ENCODE measurements at places on chromosomes 4 and X.

DNA sequence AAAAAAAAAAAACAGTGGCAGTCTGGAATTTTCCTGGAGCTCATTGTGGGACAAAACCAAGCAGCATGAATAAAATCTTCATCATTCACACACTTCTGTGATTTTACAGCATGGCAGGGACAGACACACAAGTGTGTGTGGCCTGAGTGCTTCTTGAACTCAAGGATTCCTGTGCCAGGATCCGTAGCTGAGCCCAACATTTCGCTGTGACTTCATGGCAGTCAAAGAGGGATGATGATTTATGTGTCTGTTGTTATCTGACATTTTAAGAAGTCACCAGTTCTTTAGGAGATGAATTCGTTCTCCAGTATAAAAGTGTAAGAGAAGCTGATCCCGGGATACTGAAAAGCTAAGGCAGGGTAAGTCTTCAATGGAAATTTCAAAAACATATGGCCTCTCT lies 57.0 kb downstream of the ING2 start:
- no peak for DNase-seq

- no peak for DNase-seq
Measured at GRCh38 chr4:39888541-39888940, 89.2 kb downstream of the PDS5A start.

GRCh38 chr4:10690185-10690907 lies 5.8 kb upstream of the CLNK start:
- DNase-seq = no peak

- DNase-seq = no peak
Measured at GRCh38 chr4:169268951-169269760, 1.6 kb downstream of the SH3RF1 start.

DNA sequence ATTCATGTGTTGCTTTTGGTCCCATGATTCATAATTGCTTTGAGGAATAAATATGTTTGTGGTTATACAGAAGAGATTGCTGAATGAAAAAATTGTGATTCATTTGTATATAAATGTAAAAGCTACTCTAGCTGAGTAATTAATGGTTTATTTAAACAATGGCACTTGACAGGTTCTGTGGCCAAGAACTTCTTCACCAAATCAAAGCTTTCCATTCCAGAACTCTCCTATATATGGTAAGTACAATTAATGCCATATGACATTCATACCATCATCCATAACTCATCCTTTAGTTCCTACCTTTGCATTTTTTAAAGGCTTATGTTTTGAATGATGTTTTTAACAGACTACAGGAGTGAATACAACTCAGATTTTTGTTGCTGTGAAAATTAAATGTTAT lies 105.8 kb downstream of the REPS2 start:
- no peak for DNase-seq

DNA sequence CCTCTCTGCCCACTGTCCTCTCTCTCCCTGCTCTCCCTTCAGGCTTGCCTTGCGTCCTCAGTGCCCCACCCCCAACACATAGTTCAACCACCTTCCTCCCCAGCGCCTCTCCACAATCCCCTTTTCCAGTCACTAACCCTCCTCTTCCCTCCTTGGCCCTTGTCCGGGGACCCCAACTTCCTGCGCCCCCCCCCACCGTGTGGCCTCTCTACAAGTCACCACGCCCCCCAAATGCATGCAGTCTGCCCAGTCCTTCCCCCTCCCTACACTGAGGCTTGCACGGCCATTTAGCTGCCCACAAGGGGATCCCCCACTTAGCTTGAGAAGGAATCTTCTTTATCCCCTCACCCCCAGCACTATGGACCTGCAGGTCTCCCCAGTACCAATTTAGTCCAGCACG lies 569 bp downstream of the CXCR3 start:
- DNase-seq = no peak

DNA sequence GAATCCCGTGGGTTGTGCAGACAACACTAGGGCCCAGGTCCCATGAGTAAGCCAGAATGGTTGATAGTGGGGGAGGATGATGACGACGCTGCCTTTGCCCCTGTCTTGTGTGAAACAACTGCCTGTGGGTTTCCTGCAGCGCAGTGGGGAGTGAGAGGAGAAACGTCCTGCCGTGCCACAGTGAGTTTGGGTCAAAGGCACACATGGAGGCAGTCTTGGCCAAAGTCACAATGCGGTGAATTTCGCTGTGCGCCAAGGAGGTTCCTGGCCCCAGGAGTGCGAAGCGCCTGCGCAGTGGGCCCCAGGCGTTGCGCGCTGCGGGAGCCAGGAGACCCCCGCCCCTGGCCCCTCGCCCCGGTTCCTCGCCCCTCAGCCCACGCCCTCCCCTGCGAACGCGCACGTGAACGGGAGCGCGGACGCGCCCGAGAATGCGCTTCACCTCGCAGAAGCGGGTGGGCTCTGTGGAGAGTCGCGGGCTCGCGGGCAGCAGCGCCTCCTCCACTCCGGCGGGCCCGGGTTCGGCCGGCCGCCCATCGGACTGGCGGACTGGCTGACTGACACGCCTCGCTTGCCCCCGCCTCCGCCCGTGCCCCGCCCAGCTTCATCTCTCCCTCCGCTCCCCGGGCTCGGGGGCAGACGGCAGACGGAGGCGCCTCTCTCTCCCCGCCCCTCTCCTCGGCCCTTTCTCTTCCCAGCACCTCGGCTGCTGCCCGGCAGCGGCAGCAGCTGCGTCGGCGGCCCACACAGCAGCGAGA lies at the start of gene NUDT10:
NUDT10 (plus strand) TSS at position 635 of the 755 bp plus-strand sequence. CDS start 144 bp downstream, outside the sequence.
- DNase-seq = peak; percentile 18

DNA sequence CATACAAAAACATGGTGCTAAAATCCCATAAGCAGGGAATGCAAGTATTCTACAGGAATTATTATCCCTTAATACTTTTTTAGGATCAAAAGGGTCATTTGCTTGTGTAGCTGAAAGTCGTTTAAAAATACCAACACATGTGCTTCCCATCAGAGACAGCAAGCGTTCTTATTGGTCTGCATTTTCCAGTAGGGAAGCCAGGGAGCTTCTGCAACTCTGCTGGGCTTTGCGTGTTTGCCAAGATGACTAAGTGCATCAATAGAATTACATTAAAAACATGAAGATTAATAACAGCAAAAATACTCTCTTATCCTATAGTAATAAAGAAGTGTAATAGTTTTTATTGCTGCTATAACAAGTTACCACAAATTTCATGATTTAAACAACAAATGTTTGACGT lies 111.2 kb downstream of the QDPR start:
- no peak for DNase-seq

DNA sequence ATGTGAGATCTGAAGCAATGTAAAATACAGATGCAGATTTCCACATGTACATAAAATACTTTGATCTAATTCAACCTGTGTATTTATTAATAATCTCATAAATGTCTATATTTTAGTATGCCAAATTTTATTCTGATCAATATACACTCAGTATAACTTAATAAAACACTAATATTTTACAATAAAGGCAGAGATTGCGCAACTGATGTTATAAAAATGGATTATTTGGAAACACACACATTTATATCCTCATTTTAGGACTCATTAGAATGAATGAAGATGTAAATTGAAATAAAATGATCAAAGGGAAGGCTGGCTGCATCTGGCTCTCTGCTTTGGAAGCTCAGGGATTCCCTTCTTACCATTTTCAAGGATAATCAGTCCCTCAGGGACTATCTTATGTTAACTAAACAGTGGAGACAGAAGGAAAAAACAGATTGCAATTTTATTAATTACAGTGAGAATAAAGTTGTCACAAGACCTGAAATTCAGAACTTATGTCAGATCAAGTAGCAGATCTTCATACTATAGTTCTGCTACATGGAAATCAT lies 900.9 kb upstream of the EPHA5 start:
- DNase-seq = no peak

- no peak for DNase-seq
Measured at GRCh38 chrX:51802917-51803688, 59.9 kb downstream of the GSPT2 start.

DNA sequence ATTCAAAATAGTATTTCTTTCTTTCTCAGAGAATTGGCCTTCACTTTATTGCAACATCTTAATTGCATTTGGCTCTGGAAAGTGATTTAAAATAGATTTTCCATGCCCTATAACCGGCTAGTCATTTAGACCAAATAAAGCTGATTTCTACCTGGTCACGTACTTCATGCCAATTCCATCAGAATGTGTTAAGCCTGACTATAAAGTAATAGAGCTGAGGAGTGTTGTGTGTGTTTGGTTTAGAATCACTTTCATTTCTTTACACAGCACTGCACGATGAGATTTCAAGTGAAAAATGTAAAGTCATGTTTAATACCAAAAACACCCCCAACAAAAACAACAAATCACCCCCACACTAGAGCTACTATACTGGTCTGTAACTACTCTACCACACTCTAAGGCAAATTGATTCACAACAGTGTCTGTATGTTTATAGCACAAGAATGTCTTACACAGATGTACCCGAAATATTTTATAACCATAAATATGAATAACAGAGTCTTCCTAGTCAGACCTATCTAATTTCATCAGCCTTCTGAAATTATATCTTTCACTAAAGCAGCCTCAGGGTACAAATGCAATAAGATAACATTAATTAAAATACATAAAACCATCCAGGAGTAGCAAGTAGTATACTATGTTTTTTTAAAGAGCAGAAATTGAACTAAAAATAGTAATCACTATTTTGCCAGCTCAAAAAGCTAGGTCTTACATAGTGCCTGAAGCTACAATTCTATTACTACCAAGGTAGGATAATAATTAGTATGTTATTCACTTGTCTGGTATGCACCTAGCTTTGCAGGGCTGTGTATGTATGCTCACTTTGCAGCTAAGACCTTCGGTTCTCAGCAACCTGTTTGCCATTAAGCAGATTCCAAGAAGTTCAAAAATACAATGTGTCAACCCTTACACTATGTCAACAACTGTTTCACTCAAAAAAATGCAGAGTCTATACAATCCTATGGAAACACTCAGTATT lies 28.4 kb downstream of the APBB2 start:
- DNase-seq = no peak

DNA sequence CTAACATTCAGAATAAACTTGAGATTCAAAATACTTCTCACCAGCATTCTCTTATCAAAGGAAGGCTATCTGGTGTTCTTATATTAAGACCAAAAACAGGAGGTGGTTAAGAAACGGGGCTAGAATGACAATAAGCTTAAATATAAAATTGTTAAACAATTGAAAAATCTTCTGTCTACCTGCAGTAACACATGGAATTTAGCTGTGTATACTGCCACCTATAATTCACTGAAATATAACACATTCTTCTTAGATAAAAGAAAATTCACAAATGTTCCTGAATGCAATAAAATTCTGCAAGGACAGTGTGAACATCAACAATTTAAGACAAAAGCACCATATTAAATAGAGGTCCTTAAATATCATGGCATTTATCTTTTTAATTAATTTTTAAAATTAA lies 11.5 kb upstream of the PCDH10 start:
- no peak for DNase-seq

DNA sequence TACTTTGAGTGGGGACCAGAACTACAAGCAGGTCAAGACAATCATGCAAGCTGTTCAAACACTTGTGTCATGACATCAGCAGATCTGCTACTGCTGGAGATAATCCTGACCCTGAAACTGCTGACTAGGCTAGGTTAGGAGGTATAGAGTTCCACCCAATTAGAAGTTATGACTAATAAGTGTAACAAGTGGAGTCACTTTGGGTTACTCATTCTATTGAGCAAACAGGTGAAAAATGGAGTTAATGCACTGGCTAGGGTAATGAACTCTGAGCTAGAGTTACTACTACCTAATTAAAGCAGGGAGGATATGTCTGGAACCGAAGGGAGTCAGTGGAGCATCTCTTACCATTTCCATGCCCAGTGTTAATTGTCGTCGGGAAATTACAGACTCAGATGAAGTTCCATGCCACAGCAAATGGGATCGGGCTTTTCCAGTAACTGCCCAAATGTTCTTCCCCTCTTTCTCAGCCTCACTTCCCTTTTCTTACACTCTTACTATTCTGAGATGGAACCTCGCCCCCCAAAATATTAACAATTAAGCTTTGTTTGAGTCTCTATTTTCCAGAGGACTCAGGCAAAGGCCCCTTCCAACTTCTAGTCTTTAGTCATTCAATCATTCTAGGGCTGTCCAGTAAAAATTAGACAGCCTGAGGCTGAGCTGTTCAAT lies 19.8 kb upstream of the MANBA start:
- DNase-seq = no peak

DNA sequence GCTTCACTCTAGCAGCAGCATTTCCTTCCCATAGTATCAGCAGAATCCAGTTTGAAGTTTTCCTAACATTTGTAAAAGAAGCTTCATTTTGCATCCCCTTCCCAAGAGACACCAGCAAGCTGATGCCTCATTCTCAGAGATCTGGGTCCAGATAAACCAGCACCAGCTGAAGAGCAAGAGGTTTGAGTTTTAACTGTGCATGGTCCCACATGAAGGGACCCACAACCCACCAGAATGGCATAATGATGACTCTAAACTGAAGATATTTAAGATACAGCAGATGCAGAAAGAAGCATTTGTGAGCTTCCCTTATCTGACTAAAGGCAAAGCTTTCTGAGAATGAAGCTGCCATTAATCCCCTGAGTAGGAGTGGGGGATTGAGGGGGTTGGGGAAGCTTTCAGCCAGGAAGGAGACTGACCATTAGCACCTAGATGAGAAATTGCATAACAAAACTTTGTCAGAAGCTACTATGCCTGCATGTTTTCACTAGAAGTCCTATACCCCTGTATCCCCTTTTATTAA lies 18.6 kb downstream of the NUDT6 start:
- no peak for DNase-seq

GRCh38 chrX:49155243-49155899 lies 7.2 kb upstream of the MAGIX start:
- no peak for DNase-seq
